ENCODE measurements at places on chromosomes 12 and 14.

GRCh38 chr14:51621654-51622053 is 30.1 kb upstream of the FRMD6 start:
- DNase-seq, result no peak

DNA sequence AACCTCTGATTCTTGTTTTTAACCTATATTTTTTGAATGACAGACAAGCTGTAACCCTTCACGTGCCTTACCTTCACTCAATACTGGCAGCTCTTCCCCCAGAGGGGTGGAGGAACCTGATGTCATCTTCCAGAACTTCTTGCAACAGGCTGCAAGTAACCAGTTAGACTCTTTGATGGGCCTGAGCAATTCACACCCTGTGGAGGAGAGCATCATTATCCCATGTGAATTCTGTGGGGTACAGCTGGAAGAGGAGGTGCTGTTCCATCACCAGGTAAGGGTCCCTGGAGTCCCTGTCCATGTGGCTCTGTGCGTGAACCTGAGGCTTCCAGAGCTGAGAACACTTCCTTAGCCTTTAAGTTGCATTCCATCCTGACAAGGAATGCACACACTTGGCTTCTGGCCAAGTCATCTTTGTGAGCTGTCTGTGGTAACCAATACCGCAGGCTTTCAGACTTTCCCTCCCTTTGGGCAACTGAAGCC is 22.7 kb downstream of the TRAFD1 start:
- no peak for DNase-seq

DNA sequence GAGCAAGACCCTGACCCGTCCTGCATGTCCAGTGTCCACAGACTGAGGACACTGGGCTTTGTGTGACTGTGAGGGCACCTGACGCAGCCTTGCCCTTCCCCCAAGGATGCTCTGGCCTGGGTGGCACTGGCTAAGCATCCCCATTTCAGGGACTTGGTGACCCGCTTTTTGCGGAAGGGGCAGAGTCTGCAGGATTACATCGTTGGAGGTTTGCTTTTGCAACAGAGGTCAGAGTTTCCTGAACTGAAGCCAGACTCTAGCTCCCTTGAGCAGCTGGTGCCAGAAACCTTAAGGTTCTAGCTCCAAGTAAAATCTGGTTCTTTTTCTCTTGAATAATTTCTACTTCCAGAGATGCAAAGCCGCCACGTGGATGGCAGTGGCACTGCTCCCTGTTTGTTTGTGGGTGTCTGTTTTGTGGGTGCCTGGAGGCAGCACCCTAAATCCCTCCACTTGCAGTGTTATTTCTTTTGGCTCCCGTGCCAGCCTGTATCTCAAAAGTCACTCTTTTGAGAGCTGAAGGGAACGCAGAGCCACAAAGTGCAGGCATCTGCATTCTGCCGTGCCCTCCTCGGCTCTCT is 184.7 kb downstream of the TSPAN9 start:
- DNase-seq, result no peak

DNA sequence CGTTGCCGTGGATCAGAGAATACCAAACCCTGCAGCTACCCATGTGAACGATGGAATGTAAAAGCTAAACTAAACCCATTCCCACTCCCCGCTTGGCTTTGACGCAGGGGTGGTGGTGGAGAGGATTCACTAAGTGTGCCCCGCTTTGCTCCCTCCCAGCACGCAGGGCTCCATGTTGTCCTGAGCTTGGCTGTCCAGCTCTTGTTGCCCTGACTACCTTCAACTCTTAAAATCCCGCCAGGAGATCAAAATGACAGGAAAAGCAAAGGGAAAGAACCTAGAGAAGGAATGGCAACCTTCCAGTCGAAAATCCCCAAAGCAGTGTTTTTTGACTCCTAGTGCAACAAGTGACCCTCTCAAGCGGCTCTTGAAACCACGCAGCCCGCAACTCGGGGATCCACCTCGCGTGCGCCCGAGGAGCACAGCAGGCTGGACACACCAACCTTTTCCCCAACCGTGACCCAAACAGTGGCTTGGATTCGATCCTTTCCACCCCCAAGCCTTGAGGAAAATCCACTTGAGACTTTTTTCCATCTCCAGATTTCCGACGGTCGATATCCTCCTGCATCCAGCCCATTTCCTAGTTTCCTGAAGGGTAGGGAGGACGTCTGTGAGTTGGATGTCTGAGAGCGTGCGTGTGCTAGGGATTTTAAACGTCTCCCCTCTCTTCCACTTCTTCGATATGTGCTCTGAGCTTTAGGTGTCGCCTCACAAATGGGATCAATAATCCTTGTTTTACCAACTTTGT is 1.4 kb downstream of the SYT10 start:
- no peak for DNase-seq

GRCh38 chr14:75978249-75978731 is 3.5 kb downstream of the TGFB3 start:
- DNase-seq, result no peak

DNA sequence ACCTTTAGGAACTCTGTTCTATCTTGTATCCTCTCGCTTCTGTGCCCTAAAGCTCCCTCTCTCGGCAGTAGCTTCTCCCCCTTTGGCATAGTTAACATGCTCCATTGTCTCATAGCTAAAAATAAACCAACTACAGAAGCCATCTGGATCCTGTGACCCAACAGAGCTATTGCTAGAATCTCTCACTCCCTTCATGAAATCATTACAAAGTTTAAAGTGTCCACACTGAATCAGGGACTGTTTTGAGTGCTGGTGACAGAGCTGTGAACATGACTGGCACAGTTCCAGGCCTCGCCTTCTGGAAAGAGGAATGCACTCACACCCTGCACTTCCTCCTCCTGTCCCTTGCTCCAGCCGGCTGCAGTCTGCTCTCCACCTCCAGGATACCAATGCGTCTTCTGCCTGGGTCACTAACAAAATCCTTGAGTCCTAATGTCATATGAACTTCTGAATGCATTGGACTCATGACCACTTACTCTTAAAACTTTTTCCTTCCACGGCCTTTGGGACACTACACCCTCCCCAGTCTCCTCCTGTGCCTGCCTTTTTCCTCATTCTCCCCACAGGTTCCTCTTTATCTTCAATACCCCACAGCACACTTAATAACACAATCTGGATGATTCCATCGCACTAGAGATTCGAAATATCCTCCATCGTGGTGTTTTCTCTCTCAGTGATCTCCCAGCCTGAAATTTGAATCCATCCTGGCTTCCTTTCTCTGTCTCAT is 13.2 kb downstream of the PLBD1 start:
- DNase-seq, result no peak

DNA sequence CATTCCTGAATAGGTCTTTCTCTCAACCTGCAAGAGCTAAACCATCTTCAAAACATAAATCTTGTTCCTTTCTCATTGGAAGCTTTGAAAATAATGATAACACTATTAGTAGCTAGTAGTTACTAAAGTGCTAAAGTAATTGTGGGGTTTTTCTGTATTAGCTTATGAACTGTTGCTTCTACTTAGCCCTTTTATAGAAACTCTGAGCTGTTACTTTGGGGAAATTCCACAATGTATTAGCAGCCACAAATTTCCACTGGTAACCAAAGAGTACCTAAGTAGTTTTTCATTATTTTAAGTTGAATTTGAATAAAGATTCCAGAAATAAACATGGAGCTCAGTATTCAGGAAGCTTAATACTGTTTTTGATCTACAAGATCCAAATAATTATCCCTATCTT is 6.4 kb upstream of the MAPK1IP1L start:
- no peak for DNase-seq

- no peak for DNase-seq
Observed at GRCh38 chr14:90624227-90624626, 192.0 kb downstream of the TTC7B start.

- no peak for DNase-seq
Observed at GRCh38 chr14:56592746-56593544, 13.3 kb downstream of the TMEM260 start.

DNA sequence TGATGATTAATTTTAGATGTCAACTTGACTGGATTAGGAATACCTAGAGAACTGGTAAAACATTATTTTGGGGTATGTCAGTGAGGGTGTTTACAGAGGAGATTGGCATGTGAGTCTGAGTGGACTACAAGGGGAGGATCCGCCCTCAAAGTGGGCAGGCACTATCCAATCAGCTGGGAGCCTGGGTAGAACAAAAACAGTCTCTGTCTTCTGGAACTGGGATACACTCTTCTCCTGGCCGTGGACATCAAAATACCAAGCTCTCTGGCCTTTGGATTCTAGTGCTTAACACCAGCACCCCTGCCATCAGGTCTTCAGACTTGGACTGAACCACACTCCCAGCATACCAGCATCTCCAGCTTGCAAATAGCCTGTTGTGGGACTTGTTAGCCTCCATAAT is 4.4 kb upstream of the SCAF11 start:
- no peak for DNase-seq

GRCh38 chr12:84911271-84912197 is 1.1 kb downstream of the SLC6A15 start:
- DNase-seq, result peak; percentile 1

GRCh38 chr12:57299514-57300016 is 48.6 kb upstream of the STAC3 start:
- no peak for DNase-seq

DNA sequence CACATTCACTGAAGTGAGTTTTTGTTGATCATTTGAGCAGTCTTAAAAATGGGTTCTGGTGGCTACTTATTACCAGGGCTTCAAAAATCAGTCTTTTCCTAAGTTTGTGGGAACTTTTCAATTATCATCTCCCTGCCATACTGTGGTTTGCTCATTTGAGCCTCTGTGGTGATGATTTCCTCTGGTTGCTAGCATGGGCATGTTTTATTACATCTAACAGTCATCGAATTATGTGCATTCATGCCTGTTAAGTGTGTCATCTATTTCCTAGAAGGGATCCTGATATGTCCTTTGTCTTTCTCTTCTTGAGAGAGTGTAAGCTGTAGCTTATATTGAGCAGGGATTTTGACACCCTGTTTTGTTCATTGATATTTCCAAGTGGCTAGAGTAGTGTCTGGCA is 116.8 kb downstream of the WIF1 start:
- no peak for DNase-seq

GRCh38 chr12:4392223-4392742 is 12.8 kb upstream of the FGF23 start:
- DNase-seq, result no peak

GRCh38 chr12:115078990-115079389 is 395.0 kb upstream of the TBX3 start:
- no peak for DNase-seq

DNA sequence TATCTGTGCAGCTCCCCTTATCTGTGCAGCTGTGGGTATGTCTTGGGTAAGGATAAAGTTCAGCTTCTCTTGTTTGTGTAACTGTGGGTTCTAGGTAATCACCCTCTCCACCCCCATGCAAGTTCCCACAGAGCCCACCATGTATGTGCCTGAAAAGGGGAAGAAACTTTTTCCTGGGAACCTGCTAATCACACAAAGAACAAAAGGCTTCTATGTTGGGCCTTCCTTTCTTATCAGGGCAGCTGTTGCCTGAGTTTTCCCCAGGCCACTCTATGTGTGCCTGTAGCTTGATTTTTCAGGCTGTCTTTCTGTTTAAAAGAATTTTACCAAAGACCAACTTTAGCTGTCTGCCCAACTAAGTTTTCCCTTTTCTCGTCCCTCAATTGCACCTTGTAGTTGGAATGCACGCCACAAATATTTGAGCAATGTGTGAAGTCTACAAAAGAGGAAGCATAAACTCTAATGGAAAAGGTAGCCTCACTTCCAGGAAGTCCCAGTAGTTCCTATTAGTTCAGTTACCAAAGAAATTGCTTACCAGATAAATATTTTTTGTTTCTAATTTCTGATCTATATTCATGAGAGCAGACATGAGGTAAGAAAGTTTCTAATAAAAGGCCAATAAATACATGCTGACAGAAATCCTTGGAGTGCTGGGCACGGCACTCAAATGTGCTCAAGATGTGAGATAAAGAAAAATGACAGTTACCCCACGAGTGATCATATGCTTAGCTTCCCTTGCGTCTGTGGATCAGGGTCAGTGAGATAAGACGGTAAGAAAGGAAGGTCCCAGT is 2.7 kb upstream of the GALC start:
- no peak for DNase-seq

GRCh38 chr12:110689281-110690126 is 589 bp upstream of the HVCN1 start:
- DNase-seq, result peak; percentile 64

GRCh38 chr12:53739214-53740129 is 12.2 kb upstream of the CALCOCO1 start:
- DNase-seq, result no peak

GRCh38 chr12:12946686-12947355 is 5.1 kb downstream of the GPRC5D start:
- no peak for DNase-seq

DNA sequence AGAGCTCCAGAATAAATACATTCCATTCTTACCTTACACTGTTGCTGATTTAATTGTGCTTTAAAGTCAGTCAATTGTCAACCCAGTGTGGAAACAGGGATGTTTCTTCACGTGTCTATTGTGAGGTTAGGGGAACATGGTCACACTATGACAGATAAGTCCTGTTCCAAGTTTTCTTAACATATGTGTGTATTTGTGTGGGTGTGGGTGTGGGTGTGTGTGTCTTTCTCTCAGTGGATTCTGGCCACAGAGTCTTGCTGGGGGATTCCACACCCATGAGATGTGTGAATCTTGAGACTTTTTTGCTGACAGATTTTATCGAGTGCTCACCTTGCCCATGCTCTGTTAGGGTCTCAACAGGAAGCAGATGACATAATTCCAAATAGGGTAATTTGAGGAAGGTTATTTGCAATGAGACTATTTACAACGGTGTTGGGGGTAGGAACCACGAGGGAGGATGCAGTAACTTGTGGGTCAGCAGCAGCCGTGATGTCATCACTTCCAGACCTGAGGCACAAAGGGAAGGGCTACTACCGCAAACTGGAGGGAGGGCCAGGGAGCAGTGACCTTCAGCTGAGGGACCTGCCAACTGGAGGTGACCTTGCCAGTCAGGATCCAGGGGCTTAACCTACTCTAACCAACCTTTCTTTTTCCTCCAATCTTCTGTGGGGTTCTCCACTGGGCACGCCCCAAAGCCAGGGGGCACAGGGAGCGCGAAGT is 1.9 kb upstream of the VRK1 start:
- DNase-seq, result no peak

DNA sequence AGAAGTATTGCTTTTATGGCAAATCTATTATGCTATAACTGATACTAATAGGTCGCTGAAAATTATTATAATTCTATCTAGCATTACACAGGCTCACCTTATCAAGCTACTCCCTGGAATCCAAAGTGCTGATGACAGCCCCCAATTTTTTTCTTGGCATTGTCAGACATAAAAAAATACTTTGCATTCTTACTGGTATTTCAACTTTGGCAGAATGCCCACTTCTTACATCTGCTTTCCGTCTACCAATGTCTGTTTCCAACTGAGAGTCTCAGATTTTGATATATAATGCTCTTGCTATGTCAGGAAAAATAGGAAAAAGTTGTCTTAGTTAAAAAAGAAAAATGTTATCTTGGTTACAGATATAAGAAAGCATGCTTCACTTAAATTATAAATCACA is 615.4 kb downstream of the C12orf50 start:
- no peak for DNase-seq

- DNase-seq, result no peak
Observed at GRCh38 chr14:77119851-77120250, 21.7 kb downstream of the ZDHHC22 start.

- DNase-seq, result no peak
Observed at GRCh38 chr12:68358532-68359485, 26.6 kb upstream of the MDM1 start.
